ENCODE measurements at places on chromosomes 1 and 21. TPM values are rescaled to one million over a fixed set of nuclear protein-coding genes. Genes with fewer than 3 reads are reported as not detected.

SYDE2 gene
- total RNA-seq = 18.4 TPM

C1orf115 gene
- total RNA-seq = 20.6 TPM

TAL1 gene
- total RNA-seq = 3.6 TPM

SPRR1B gene
- total RNA-seq = 1.3 TPM

SPATA45 gene
- not detected for total RNA-seq

APOBEC4 gene
- not detected for total RNA-seq
